Ovary (tissue), 10 donors: ENCODE measurements at places on chromosomes 7 and 10. TPM values are rescaled to one million over a fixed set of nuclear protein-coding genes. Genes with fewer than 3 reads are reported as not detected.

C10orf143 gene
- total RNA-seq = 3.1 TPM

DNA sequence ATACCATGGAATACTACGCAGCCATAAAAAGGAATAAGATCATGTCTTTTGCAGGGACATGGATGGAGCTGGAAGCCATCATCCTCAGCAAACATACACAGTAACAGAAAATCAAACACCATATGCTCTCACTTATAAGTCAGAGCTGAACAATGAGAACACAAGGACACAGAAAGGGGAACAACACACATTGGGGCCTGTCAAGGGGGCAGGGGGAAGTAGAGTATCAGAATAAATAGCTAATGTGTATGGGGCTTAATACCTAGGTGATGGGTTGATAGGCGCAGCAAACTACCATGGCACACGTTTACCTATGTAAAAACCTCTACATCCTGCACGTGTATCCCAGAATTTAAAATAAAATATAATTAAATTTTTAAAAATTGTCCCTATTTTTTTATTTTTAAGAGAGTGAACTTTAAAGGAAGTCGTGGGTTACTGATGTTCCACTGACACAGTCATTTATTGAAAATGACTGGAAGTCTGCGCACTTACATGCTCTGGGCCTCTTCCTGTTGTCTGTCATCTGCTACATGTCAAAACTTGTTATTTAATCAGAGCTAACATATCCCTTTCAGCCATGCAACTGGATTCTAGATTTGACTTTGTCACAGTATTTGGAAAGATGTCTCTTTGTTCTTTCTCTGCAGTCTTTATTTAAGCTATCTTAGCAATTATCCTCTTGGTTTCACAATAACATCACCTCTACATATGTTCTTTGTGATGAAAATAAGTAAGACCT lies 73.7 kb upstream of the ABCB5 start:
- DNase-seq = no peak

DNA sequence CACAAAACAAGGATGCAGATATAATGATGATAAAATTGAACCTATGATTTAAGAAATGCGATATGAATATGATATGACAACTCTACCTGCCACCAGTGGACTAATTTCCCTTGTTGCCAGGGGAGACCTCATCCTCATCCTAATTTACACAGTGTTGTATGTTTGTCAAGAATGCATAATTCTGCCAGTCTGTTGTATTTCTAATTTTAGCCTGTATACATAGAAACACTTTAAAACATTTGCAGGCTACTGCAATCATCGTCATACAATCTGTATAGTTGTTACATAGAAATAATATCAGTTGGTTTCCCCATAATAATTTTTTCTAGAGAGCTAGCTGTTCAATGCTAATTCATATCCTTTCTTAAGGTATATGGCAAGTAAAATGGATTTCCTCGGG lies 274.2 kb downstream of the DPP6 start:
- DNase-seq = no peak

- no peak for DNase-seq
Measured at GRCh38 chr10:116450861-116451260, 23.2 kb downstream of the PNLIPRP3 start.

DRGX gene
- total RNA-seq = not detected

DNA sequence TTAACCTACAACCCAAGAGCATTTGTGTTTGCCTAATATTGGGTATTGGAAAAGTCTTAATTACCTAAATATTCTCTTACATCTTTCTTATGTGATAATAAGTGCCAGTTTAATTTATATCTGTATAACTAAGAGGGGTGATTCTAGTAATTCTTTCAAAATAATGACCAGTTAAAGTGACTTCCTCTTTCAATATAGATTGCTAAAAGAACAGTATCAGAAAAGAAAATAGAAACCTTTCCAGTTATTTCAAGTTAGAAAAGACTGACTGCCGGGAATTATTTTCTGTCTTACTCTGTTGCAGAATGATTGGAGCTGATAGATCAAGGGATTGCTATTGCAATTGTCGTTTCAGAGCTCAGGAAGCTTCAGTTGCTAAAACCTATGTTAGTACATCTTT lies 525.0 kb upstream of the SEMA3D start:
- no peak for DNase-seq

- no peak for DNase-seq
Measured at GRCh38 chr7:120033114-120033513, 239.9 kb upstream of the KCND2 start.

GRCh38 chr7:41822259-41822817 lies 119.4 kb upstream of the INHBA start:
- no peak for DNase-seq

DNA sequence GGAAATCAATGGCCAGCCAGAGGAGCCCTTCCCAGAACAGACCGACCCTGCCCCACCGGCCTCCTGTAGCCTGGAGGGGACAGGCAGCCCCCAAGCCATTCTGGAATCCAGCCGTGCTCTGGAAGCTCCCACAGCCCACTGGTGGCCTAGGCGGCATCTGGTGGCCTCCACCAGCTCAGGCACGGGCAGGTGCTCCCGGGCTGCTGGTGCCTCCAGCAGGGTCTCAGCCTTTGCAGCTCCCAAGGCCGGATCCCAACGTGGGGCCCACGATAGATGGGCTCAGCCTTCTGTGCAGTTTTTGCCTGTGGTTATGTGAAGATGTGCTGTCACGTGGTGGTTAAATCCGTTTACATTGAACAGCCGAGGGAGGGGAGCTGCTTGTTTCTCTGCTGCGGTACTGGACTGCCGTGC lies 44.4 kb downstream of the JAKMIP3 start:
- DNase-seq = no peak

DNA sequence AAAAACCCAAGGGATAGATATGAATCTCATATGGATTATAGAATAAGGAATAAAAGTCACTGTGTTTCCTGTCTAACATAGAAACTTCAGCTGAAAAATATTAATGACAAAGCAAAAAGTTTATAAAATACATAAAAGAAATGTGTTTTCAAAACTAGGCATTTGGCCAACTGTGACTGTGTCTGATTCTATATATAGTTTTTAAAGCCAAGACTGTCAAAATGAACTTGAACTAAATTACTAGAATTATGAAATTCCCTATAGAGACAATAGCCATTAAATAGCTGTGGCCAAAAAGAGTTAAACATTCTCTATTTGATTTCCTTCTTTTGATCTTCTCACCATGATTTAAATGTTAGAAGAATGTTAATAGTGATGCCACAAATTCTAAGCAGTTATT lies 311.2 kb upstream of the SEMA3D start:
- DNase-seq = no peak

GRCh38 chr10:132845780-132846595 lies 60.0 kb upstream of the NKX6-2 start:
- no peak for DNase-seq

- DNase-seq = no peak
Measured at GRCh38 chr10:76887223-76888010, 750.2 kb downstream of the KCNMA1 start.

DNA sequence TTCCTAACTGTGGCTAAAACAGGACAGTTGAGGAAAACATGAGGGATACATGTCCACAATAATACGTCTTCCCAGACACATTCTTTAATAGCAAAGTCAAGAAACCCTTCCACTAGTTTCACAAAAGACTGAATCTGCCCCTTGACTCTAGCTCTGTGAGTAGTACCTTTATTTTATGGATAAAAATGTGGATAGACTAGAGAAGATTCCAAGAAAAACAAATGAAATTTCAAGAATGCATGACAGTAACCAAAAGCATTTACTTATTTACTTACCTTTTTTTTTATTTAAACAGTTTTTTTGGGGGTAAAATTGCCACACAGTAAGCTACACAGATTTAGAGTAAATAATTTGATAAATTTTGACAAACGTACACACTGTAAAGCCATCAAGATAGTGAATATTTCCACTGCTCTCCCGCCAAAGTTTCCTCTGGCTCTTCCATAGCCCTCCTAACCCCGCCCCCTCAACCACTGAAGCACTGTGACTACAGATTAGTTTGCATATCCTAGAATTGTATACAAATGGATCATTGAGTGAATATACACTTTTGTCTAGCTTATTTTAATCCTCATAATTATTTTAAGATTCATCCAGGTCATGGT lies 420.4 kb upstream of the ZMIZ1 start:
- no peak for DNase-seq

DNA sequence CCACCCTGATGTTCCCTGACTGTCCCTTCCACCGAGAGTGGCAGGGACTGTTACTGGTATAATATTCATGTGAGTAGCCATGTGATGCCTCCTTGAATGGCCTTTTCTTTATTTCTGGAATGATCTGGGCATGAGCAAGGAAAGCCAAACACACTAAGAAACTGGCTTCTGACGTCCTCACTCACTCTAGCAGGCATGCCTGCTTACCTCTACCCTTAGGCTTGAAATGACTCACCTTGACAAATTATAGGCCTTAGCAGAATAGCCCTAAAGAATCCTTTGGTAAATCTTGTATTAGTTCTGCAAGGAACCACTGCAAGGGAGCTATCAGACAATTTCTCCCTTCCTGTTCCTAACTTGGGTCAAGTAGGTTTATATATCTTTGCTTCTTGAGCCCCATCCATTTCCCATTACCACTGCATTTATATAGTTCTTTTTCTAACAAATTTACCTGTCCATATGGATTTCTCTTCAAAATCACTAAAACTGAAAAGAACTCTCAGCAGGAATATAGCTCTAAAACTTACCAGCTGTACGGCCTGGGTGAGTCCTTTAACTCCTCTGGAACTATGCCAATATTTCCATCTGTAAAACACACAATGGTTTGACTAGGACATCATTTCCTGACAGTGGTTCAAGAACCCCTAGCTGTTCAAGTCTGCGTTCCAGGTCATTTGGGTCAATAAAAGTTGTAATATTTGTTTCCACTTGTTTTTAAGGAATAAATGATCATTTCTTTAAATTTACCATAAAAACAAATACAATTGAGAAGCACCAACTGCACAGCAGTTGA lies 13.0 kb upstream of the NDUFA5 start:
- DNase-seq = no peak

TSC22D4 gene
- 57.3 TPM for total RNA-seq

NUDCD3 gene
- total RNA-seq = 115 TPM

NUTM2E gene
- 0.30 TPM for total RNA-seq

- DNase-seq = no peak
Measured at GRCh38 chr7:70771451-70771850, 360.5 kb upstream of the GALNT17 start.

- DNase-seq = no peak
Measured at GRCh38 chr7:54543051-54543488, 895 bp downstream of the VSTM2A start.

DNA sequence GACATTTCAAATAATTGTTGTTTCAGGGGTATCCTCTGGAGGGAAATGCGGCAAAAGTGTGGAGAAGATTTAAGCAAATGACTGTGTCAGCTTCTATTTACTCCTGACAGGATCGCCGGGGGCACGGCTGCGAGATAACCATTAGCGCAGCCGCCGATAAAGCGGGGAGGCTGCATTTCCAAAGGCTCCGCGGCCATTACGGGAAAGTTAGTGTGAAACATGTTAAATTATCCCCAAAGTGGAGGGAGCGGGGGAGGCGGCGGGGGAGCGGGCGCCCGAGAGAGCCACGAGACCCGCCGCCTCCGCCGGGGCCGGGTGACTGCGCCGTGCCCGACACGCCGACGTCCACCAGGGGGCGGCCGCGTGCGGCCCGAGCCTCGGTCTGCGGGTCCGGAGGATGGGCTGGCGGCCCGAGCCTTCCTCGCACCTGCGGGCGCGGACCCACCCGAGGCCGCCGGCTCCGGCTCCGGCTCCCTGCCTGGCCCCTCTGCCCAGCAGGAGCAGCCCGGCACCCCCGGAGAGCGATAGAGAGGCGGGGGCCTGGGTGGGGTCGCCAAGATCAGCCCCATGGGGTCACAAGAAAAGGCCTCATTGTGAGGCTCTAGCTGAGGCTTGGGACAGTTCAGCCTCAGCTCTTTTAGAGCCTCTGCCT lies 74.4 kb upstream of the PAX2 start:
- no peak for DNase-seq

DNA sequence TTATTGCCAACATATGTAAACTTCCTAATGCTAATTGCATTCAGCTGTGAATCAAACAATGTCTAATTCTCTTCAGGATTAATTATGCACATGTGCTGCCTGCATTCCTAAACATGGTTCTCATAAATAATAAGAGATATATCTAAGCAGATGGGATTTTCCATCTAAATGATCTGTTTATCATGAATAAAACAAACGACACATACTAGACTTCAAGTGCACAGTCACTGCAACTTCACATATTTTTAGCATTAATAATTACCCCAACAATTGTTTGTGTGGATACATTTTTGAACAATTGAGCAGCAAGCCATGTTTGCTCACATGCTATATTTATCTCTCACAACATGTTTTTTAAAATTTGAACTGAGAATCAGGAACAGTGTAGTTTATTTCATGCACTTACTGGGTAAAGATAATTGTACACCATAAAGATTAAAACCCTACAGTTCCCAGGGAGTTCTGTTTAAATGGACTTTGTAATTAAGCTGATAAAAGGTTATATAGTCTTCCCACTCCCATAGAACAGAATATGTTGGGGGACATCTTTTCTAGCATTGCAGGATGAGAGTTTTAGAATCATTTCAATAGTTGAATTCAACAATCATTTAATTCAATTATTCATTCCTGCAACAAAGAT lies 378.5 kb downstream of the MDFIC start:
- no peak for DNase-seq

DNA sequence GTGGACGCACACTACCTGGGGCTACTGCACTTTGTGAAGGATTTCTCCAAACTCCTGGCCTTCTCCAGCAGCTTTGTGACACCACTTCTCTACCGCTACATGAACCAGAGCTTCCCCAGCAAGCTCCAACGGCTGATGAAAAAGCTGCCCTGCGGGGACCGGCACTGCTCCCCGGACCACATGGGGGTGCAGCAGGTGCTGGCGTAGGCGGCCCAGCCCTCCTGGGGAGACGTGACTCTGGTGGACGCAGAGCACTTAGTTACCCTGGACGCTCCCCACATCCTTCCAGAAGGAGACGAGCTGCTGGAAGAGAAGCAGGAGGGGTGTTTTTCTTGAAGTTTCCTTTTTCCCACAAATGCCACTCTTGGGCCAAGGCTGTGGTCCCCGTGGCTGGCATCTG lies 14.0 kb downstream of the GPR146 start:
- no peak for DNase-seq

DNA sequence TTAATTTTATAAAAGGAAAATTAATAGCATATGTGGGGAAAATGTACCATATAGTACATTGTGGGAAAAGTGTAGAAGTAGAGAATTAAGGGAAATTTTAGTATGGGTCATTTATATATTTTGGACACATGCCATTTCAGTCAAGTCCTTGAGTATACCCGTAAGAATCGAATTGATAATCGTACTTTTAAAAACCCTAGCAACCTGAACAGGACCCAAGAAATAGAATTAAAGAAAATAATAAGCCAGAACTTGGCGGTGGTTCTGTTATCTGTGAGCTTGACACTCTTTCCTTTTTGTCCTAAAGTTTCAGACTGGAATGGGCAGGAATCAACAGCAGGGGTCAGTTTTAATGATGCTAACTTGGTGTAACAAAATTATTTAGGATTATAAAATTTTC lies 221.0 kb downstream of the CDK14 start:
- DNase-seq = no peak

NEUROG3 gene
- not detected for total RNA-seq

HOGA1 gene
- total RNA-seq = 0.80 TPM

GRCh38 chr10:114525368-114525949 lies 121.2 kb upstream of the AFAP1L2 start:
- DNase-seq = no peak

- no peak for DNase-seq
Measured at GRCh38 chr10:116826803-116827202, 22.5 kb upstream of the ENO4 start.
